Stimulated activated CD4-positive, alpha-beta T cell treated with anti-CD3 and anti-CD28 coated beads, Interleukin-1b, Interleukin-23, amount 100 ng/mL, for 1 hour (primary cell): ENCODE measurements at places on chromosomes 1 and 21.

- no peak for DNase-seq
Observed at GRCh38 chr1:168572633-168573032, 3.8 kb upstream of the XCL1 start.

DNA sequence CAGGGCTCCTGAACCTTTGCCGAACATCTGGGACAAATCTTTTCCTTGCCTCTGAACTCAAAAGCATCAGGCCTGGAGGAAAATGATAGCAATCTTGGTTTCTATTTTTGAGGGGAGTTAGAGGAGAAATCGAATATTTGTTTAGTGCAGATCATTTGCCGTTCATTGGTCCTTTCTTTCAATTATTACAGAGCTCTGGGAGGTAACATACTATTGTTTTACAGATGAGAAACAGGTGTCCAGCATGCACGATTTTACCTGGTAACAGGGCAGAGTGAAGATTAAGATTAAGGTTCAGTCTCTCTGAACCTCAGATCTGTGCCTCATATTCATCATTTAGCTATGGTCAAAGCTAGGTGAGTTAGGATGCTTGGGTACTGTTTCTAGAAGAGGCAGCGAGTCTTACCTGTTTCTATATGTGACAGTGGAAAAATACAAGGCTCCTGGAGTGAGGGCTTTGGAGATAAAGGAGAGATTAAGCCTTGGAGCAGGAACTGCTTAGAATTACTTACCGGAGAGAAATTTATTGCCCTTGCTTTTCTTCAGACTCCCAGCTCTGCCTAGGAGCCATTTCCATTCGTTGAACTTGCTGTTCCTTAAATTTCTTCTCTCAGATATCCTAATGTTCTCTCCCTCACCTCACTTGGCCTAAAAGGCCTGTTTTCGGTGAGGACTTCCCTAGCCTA, 1.4 kb downstream of the PRCC start:
- no peak for DNase-seq

DNA sequence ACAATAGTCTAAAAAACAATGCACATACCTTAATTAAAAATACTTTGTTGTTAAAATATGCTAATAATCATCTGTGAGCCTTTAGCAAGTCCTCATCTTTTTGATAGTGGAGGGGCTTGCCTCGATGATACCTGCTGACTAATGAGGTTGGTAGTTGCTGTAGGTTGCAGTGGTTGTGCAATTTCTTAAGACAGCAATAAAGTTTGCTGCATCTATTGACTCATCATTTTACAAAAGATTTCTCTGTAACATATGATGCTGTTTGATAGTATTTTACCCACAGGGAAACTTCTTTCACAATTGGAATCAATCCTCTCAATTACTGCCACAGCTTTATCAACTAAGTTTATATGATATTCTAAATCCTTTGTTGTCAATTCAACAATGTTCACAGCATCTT, 7.6 kb downstream of the C1orf87 start:
- no peak for DNase-seq

- no peak for DNase-seq
Observed at GRCh38 chr21:45421071-45421845, 16.3 kb downstream of the COL18A1 start.

DNA sequence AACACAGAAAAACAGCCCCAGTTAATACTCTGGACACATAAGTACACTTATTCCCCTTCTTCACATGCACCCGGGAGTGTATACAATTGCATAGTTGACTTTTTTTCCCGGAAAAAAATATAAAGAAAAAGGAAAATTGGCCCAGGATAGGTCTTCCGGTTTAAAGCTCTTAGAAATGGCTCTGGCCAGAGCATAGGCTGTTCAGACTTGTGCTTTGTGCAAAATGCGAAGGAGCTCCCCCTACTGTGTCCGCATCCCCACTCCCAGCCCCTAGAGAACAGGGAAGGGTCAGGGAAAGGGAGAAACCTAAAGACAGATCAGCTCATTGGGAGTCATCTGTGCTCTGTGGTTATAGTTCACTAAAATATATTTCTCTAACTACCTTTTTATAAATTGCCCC, 5.5 kb upstream of the MTMR11 start:
- DNase-seq = no peak

GRCh38 chr1:41954533-41954944, 35.8 kb upstream of the HIVEP3 start:
- DNase-seq = no peak

DNA sequence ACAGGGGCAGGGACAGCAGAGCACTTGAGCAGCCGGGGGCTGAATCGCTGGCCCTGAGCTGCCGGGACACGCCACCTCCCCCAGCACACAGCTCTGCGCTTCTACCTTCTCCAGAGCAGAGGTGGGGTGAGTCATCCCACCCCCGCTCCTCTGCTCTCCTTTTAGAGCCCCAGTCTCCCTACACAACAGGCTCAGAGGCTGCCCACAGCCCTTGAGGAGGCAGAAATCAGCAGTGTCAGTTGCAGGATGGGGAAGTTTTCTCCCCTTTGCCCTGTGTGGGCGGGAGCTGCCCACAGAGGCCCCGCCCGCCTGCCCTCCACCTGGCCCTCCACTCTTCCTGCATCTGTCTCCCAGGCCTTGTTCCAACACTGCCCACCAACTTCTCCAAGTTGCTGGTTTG, 94.6 kb downstream of the STUM start:
- no peak for DNase-seq

GRCh38 chr1:200849430-200849829, 23.4 kb upstream of the GPR25 start:
- no peak for DNase-seq

- no peak for DNase-seq
Observed at GRCh38 chr1:86416343-86416742, 7.6 kb upstream of the CLCA2 start.

- DNase-seq = no peak
Observed at GRCh38 chr1:190849346-190849745, 371.7 kb upstream of the BRINP3 start.

GRCh38 chr21:32203877-32204480, 74.9 kb downstream of the MIS18A start:
- DNase-seq = no peak

- no peak for DNase-seq
Observed at GRCh38 chr1:212587888-212588510, 20.6 kb upstream of the ATF3 start.

GRCh38 chr1:151509350-151510019, 1.7 kb upstream of the CGN start:
- no peak for DNase-seq

DNA sequence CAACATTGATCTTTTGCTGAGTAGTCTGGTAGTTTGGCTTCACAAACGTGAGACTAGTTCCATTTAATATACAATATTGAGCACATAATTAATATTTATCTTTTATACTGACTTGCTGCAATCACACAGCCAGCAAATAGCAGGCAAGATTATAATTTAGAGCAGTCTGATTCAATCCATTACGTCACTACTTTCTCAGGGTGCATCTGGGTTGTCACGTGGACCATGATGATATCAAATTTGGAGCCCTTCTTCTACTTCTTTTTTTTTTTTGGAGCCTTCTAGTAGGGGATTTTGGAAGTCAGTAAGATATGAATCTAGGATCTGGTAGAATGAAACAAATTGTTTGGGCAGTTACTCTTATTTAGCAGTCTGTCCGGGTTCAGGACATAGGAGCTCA, 100.6 kb upstream of the SLC5A9 start:
- DNase-seq = no peak

GRCh38 chr1:246280551-246280950, 226.5 kb downstream of the SMYD3 start:
- no peak for DNase-seq

- DNase-seq = no peak
Observed at GRCh38 chr1:100134872-100135271, 1.9 kb downstream of the TRMT13 start.

GRCh38 chr1:2546515-2547209, 9.5 kb upstream of the TNFRSF14 start:
- DNase-seq = peak; percentile 58

- DNase-seq = no peak
Observed at GRCh38 chr1:41379738-41380130, 18.5 kb downstream of the FOXO6 start.

- DNase-seq = no peak
Observed at GRCh38 chr1:247102381-247102780, 1.8 kb downstream of the ZNF669 start.

DNA sequence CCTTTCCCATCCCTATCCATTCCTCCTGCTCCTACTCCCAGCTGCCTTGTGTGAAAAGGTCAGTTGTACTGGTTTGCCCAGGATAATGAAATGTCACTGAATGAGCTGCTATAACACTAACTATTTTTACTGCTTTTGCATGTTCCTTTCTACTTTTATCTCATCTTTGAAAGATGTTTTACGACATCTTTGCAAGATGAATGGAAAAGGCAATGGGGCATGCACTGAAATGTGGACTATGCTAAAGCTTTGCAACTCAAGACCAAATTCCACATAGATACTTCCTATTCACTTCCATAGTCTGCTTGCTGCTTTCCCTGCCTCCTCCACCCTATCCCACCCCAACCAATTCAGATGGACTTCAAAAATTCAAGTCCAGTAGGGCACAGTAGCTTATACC, 111.3 kb downstream of the SETD4 start:
- no peak for DNase-seq

GRCh38 chr1:3071565-3072390, 2.8 kb downstream of the PRDM16 start:
- DNase-seq = no peak

DNA sequence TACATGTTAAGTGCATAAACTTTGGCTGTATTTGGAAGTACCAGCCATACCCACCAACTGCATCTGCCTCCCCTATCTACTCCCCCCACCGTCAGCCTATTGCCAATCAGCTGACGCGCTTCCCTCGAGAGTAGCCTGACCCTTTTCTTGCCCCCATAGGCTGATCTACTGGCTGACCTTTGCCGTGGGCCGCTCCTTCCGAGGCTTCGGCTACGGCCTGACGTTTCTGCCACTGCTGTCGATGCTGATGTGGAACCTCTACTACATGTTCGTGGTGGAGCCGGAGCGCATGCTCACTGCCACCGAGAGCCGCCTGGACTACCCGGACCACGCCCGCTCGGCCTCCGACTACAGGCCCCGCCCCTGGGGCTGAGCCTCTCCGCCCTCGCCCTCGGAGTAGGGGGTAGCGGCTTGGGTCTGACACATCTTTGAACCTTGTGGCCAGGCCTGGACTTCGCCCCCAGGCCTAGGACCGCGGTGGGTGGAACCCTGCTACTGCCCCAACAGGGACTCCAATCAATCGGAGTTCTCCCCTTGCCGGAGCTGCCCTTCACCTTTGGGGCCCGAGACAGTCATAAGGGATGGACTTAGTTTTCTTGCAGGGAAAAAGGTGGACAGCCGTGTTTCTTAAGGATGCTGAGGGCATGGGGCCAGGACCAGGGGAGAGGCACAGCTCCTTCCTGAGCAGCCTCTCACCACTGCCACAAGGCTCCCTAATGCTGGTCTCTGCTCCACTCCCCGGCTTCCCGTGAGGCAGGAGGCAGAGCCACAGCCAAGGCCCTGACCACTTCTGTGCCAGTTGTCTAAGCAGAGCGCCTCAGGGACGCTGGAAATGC, 4.0 kb downstream of the GLMP start:
- DNase-seq = no peak

- no peak for DNase-seq
Observed at GRCh38 chr21:16264319-16264718, 534.5 kb downstream of the USP25 start.

DNA sequence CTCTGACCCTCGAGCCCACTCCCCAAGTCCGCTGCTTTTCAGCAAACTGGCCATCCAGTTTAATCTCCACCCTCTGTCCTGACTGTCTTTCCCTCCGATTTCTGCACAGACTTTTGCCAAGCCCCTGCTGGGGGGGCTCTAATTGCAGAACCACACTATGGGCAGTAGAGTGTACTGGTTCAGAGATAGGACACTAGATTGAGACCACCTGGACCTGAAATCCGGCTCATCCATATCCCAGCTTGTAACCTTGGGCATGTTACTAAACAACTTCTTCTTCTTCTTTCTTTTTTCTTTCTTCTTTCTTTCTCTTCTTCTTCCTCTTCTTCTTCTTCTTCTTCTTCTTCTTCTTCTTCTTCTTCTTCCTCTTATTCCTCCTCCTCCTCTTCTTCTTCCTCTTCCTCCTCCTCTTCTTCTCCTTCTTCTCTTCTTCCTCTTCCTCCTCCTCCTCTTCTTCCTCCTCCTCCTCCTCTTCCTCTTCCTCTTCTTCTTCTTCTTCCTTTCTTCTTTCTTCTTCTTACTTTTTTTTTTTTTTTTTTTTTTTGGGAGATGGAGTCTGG, 7.7 kb downstream of the LRRC71 start:
- no peak for DNase-seq

GRCh38 chr1:246761396-246761795, 37.2 kb downstream of the SCCPDH start:
- DNase-seq = no peak

- no peak for DNase-seq
Observed at GRCh38 chr1:88001460-88001859, 672.8 kb downstream of the LMO4 start.

DNA sequence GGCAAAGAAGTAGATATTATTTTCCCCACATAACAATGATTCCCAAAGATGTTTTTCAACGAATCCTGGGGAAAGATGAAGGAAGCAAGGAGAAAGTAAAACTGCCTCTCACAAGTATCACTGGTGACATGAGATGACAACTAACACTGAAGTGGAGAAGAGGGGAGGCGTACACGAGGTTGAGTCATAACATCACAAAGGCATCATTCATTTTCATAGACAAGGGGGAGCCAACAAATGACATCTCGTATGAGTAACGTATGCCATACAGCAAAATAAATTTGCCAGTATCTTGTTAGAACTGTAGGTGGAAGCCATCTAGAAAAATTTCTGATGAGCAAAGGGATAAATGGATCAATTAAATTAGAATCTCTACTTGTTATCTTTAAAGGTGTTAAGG, 56.6 kb downstream of the ATP1B1 start:
- no peak for DNase-seq

- DNase-seq = no peak
Observed at GRCh38 chr1:8716238-8716637, 101.2 kb downstream of the RERE start.

DNA sequence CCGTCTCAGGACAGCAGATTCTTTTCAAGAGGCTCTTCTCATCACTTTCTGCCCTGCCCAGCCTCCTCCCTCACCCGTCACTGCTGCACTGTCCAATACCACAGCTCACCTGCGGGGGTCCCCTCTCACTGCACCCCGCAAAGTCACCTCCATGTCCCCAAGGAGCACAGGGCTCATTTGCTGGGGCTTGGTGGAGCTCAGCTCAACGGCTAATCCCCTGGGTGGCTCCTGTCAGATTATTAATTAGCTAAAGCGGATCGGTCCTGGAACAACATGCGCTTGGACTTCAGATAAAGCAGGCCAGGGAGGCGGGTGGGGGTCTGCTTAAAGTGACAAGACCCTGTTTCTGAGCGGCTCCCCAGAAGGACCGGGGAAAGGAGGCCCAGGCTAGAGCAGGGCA, 43.1 kb downstream of the CASZ1 start:
- DNase-seq = no peak

- DNase-seq = no peak
Observed at GRCh38 chr21:41359286-41359685, 2.5 kb upstream of the MX2 start.

GRCh38 chr1:94119796-94120569, 965 bp downstream of the ABCA4 start:
- no peak for DNase-seq
